ENCODE measurements at places on chromosomes 2 and 18. TPM values are rescaled to one million over a fixed set of nuclear protein-coding genes. Genes with fewer than 3 reads are reported as not detected.

The FAP gene
- total RNA-seq: 1.8 TPM

The BMP10 gene
- total RNA-seq: not detected

The ZCCHC2 gene
- 29.8 TPM for total RNA-seq

The SLC19A3 gene
- total RNA-seq: not detected

The FBXO15 gene
- total RNA-seq: 1.7 TPM

The MYL12A gene
- 781 TPM for total RNA-seq

The TRIB2 gene
- 73.6 TPM for total RNA-seq

The CYS1 gene
- 1.2 TPM for total RNA-seq

The CYTIP gene
- not detected for total RNA-seq

The CERS6 gene
- 25.7 TPM for total RNA-seq

The DAW1 gene
- not detected for total RNA-seq

The SLC23A3 gene
- total RNA-seq: 1.3 TPM

GRCh38 chr2:2743164-2743571 lies 412.1 kb upstream of the MYT1L start:
- no peak for DNase-seq

DNA sequence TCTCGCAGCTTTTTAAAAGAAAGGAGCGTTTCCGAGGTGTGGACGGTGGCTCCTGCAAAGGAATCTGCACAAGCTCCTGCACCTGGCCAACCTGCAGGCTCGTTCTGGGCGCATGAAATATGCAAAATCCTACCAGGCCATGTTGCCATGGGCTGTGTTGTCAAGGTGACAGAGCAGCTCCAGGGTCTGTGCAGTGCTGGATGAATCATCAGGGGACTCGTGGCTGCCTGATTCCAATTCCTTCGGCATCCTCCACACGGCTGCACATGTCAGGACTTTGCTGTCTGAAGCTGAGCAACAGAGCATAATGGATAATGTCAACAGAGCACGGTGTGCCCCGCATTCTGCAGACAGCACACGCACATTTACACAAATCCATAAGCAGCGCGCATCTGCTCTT lies 120.5 kb downstream of the EIPR1 start:
- DNase-seq: no peak

- no peak for DNase-seq
Observed at GRCh38 chr2:31263636-31264190, 29.8 kb downstream of the EHD3 start.

DNA sequence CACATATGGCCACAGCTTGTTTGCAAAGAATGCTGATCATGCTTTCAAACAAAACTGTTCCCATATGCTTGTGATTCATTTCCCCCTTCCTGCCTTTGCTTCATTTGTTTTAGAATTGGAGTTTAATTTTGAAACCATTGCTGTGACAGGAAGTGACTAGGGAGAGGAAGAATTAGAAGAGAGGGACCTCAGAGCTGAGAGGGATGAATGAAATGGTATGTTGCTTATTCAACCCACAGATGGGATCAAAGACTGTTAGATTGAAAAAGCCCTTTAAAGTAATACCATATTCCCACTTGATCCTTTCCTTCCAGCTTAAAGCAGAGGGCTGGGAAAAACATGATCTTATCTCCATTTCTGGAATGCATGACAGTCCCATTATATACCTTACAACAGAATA lies 106.2 kb upstream of the RNF152 start:
- DNase-seq: peak; percentile 87

DNA sequence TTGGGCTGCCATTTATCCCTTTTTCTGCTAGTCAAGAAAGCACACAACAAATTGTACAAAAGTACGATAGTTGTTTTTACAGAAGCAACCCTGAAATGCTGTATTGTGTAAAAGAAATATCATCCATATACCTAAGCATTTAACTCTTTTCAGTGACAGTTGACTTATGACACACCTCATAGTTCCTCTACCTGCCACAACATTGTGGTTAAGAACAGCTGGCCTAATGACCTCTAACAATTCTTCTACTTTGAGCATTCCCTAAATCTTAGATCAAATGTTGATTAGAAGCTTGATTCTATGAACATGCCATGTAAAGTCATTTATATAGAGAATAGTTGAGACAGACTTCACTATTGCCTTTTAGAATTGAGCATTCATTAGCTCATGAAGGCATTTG lies 165.9 kb upstream of the SETBP1 start:
- DNase-seq: no peak

DNA sequence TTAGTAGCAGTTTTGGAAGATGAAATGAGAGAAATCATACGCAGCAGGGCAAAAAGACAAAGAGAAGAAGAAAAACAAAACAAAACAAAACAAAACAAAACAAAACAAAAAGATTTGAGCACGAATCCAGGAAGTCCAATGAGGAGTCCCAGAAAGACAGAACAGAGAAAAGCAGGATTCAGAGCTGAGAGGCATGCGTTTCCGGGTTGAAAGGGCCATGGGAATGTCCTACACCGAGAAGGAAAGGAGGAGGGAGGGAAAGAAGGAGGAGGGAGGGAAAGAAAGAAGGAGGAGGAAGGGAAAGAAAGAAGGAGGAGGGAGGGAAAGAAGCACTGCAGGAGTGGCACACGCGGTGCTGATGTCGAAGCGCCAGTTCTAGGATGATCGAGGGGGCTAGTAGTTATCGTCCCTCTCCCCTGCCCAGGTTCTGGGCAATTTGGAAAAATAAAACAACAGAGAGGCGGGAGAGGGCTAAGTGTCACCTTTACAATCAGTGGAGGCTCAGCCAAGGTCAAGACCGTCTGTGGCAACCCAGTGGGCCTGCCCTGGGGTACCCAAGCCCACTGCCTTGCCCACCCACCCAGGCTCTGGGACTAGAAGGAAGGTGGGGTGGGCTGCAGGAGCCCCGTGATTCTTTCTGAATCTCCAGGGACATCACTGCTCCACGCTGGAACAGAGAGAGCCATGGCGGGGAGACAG lies 68.4 kb downstream of the TWIST2 start:
- no peak for DNase-seq

GRCh38 chr2:63814114-63814513 lies 27.6 kb upstream of the UGP2 start:
- DNase-seq: no peak

DNA sequence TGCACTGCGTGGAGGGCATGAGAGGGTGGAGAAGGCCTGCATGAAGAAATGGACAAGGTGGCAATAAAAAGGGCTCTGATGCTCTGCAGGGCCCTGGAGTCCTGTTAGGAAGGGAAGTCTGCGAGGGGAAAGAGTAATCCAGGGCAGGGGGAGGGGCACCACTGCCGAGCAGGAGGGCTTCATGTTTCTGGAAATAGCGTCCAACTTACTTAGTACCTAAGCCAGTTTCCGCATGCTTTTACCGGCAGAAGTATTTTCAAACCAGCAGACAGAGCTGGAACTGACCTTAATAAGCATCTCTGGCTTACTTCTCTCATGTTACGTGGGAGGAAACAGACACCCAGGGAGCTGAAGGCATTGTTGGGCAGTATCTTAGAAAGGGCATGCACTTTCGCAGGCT lies 156.7 kb downstream of the GALNT14 start:
- DNase-seq: no peak

DNA sequence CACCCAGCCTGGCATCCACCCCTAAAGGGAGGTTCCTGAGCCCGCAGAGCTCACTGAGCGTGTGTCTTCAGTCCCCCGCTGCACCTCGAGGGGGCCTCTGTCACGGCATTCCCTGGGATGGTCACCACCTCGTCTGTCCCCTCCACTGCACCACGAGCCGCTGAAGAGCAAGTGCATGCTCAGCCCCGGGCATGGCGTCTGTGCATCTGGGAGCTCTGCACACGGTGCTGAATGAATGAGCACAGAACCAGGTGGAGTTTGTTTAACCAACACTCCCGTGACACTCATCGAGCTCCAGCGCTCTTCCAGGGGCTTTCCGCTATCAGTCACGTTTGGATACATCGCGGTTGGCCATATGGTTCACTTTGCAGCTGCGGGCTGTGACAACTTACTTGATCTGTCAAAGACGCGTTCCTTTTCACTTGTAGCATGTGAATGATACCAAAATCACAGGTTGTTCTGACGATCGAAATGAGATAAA lies 9.2 kb downstream of the ALLC start:
- DNase-seq: no peak

GRCh38 chr2:110983133-110983532 lies 137.6 kb upstream of the BCL2L11 start:
- no peak for DNase-seq

GRCh38 chr2:119480718-119481142 lies 43.6 kb downstream of the SCTR start:
- DNase-seq: no peak

- DNase-seq: no peak
Observed at GRCh38 chr18:77785415-77785975, 535.8 kb downstream of the GALR1 start.

DNA sequence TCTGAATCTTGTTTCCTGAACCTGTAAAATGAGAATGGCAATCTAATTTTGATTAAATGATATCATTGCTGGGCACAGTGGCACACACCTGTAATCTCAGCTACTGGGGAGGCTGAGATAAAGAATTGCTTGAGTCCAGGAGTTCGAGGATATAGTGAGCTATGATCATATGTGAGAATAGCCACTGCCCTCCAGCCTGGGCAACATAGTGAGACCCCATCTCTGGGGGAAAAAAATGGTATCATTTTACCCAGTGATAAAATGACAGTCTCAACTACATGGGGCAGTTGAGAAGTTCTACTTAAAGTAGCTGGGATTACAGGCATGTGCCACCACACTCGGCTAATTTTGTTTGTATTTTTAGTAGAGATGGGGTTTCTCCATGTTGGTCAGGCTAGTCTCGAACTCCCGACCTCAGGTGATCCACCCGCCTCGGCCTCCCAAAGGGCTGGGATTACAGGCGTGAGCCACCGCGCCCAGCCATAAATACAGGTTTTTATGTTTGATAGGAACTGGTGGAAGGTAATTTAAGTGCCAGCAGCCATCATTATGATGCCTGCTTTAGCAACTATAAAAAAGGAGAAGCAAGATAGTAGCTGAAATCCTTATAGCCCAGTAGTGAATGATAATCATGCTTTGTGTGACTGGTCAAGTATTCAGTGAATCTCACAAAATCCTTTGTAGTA lies 17.0 kb downstream of the BZW1 start:
- DNase-seq: no peak

GRCh38 chr2:122651780-122652179 lies 896.3 kb downstream of the TSN start:
- no peak for DNase-seq

- DNase-seq: no peak
Observed at GRCh38 chr18:48006415-48007175, 76.1 kb upstream of the SMAD2 start.

- DNase-seq: no peak
Observed at GRCh38 chr18:416930-417329, 83.6 kb downstream of the COLEC12 start.

DNA sequence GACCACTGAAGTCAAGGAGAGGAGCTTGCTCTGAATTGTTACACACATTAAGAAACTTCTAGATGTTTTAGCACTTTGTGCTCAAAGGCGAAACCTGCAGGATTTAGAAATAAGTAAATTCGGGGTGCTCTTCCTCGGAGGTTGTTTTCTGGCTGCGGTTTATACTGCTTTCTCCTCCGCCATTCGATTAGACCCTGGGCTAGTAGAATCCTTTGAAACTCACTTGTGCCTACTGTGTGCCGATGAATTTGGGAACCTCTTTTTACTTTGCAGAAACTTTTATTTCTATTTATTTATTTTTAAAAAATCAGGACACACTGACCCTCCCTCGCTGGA lies 3.5 kb downstream of the MEIS1 start:
- no peak for DNase-seq

- DNase-seq: peak; percentile 29
Observed at GRCh38 chr2:204425821-204426220, 119.5 kb upstream of the PARD3B start.

- DNase-seq: no peak
Observed at GRCh38 chr2:151728804-151729414, 5.4 kb downstream of the NEB start.

GRCh38 chr2:218166791-218167190 lies at the start of gene CXCR1:
Gene CXCR1, minus strand, starts transcription at chr2:218166962. Its CDS starts 1,751 bp downstream, at chr2:218165211.
- DNase-seq: no peak

DNA sequence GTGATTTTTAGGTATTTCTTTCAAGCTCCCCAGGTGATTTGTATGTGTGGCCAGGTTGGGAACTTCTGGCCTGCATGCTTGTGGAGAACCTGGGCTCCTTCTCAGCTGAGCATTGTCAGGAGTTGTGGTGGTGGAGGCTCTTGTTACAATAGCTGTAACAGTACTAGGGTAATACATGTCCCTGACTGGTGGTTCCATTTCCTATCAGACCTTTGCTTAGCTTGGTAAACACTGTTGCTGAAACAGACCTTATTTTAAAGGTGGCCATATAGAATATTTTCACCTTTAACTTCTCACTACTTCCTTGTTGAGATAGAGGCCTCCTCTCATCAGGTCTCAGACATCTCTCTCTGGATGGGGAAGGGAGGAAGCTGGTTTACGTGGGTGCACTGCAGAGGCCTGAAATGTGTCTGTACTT lies 79.2 kb downstream of the SETBP1 start:
- DNase-seq: no peak

DNA sequence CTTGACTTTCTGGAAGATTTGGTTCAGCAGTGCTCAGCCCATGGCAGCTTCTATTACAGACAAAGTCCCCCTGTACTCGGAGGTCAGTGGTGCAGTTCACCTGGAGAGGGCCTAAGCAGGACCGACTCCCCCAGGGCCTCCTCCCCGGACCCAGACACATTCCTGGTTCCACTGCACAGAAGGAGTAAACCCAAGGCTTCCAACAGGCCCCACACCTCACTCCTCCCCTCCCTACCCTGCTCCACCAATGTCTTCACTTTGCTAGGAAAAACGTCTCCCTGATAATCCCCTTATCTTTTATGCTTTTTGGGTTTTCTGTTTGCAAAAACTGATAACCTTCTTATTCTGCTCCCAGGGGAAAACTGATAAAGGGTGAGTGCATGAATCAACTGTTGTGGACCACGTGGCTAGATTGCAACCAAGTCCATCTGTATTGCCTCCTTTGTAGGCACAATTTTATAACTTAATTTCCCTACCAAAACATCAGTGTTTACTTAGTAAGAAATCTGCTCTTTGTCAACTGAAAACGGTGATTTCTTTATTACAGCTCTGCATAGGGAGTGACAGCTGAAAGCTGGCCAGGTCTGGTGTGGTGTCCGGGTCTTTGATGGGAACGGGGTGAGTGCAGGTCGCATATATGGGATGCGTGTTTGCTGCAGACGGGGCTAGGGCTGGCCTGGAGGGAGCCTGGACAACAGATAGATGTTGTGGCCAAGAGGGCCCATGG lies 202.5 kb downstream of the GLI2 start:
- no peak for DNase-seq

DNA sequence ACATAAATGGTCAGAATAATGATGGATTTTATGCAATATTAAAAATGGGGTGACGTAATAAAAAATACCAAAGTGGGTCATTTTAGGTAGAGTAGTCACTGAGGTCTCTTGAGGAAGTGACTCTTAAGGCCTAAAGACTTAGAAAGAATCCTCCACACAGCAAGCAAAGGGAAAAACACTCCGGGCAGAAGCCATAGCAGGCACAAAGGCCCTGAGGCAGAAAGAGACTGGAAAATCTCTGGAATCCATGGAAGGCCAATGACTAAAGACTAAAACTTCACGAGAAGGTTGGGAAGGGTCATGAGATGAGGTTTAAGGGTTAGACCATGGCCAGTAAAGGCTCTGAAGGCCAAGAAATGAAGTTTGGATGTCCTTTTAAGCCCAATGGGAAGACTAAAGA lies 36.9 kb downstream of the MAIP1 start:
- DNase-seq: no peak
